ENCODE measurements at places on chromosomes 13 and 19. TPM values are rescaled to one million over a fixed set of nuclear protein-coding genes. Genes with fewer than 3 reads are reported as not detected.

The PABPC3 gene
- total RNA-seq = under 0.01 TPM

The OR7A5 gene
- not detected for total RNA-seq

The PEG3 gene
- 0.84 TPM for total RNA-seq

The TTC9B gene
- total RNA-seq = not detected

The PSG4 gene
- total RNA-seq = not detected

The GPR12 gene
- not detected for total RNA-seq

The C1QTNF9 gene
- not detected for total RNA-seq

The OBI1 gene
- total RNA-seq = 8.8 TPM

The ZSCAN1 gene
- not detected for total RNA-seq

The PSG2 gene
- total RNA-seq = not detected

The ALKBH7 gene
- total RNA-seq = 68.1 TPM

The KLK2 gene
- not detected for total RNA-seq

The CACNG7 gene
- total RNA-seq = 0.17 TPM

The FOXO1 gene
- 3.5 TPM for total RNA-seq

The KIR2DL4 gene
- not detected for total RNA-seq

The ZNF497 gene
- under 0.01 TPM for total RNA-seq

The NXNL1 gene
- total RNA-seq = not detected

The KBTBD7 gene
- 3.0 TPM for total RNA-seq

The TNNT1 gene
- 0.89 TPM for total RNA-seq

The PTPRS gene
- 66.1 TPM for total RNA-seq

The LACC1 gene
- 4.2 TPM for total RNA-seq

The CCDC169 gene
- total RNA-seq = 3.7 TPM

The CPT1C gene
- 17.7 TPM for total RNA-seq

The CD22 gene
- not detected for total RNA-seq

The CYP4F11 gene
- total RNA-seq = not detected

The ZNF560 gene
- 1.0 TPM for total RNA-seq

All from bronchus fibroblast of lung (primary cell).